ENCODE measurements at places on chromosomes 5 and 9.

DNA sequence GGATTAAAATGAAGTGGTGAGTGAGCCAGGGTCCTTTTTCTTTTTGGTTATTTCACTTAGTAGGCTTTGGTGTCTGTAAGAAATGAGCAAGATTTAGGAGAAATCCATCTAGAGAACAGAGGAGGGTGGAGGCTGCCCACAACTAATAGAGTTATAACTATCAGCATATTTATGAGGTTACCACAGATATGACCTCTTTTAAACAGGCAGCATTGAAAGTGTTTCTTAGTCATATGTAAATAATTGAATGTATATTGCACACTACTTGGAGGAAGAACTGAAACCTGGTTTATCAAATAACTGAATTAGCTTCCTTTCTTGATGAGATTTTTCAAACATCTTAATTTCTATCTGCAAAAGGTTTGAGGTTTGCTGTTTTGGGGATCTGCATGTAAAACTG, 483.1 kb upstream of the PIK3R1 start:
- DNase-seq = no peak

DNA sequence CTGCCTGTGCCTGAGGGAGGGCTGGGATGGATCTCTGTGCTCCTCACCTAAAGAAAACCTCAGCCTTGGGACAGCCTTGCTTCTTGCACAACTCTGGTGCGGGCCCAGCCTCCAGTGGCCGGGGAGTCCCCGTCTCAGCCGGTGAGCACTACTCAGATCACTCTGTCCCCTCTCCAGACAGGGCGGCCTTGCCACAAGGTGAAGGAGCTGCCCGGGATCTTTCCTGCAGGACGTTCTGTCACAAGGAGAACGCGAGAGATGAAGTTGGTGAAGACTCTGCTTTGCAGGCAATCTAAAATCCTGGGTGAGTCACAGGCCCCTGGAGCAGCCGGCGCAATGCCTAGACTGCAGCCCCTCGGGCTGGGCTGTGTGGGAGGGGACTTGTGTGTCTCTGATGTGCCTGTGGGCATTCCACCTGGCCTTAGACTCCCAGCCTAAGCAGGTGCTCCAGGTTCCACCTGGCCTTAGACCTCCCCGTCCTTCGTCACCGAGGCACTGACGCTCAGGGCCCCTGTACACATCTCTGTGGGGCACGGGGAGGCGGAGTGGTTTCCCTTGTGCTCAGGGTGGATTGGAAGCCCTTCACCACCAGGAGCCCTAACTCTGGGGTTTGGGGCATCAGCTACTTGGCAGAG, 15.2 kb upstream of the IRX4 start:
- no peak for DNase-seq

GRCh38 chr9:121962421-121962820, 130.7 kb downstream of the TTLL11 start:
- no peak for DNase-seq

DNA sequence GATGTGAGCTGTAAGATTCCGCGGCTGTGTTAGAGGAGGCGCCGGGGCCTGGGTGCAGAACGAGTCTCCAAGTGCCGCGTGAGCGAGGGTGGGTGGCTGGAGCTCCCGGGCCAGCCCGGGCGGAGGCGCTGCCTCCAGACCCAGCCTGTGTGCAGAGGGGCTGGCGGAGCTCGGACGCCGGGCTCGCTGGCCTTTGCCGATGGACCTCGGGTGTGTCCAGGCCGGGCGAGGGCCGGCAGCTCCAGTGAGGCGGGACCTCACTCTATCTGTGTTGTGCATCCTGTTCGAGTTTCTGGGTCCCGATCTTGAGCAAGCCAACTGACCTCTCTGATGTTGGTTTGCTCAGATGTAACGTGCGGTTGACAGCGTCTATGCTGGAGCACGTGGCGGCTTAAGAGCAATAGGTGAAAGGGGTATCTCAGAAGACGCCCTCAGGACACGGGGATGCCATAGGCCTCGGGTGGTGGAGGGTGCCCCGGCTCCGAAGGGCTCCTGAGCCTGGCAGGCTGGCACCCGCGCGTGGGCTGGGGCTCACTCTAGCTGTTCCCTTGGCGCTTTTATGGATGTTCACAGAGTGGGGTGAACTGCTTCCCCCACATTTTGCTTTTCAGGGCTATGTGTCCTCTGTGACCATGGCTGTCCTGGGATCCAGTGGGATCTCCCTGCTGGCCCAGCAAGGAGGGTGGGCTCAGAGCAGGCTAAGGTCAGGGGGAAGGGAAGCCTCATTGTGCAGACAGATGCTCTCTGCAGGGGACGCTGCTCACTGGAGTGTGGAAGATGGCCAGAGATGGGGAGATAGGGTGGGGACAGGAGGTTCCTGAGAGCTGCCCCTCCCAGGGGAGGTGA, 69.8 kb downstream of the MRPL36 start:
- DNase-seq = peak; percentile 3

- no peak for DNase-seq
Observed at GRCh38 chr5:119343052-119343451, 12.8 kb upstream of the TNFAIP8 start.

DNA sequence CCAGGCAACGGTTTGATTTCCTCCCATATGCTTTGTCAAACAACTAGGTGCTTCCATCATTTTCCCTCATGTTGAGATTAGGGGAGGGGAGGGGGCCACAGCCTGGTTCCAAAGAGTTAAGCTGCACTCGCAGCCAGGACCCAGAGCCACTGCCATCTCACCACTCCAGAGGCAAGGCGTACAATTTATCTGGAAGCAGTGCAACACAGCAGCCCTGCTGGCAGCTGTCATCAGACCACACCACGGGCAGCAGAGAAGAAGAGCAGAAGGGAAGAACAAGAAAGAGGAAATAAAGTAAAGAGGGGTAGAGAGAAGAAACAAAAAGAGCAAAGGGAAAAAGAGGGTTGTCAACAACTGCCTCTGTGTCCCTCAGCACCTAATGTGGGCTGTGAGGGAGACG, 38.9 kb downstream of the MED27 start:
- DNase-seq = no peak

- no peak for DNase-seq
Observed at GRCh38 chr9:751137-752051, 90.1 kb upstream of the DMRT1 start.

DNA sequence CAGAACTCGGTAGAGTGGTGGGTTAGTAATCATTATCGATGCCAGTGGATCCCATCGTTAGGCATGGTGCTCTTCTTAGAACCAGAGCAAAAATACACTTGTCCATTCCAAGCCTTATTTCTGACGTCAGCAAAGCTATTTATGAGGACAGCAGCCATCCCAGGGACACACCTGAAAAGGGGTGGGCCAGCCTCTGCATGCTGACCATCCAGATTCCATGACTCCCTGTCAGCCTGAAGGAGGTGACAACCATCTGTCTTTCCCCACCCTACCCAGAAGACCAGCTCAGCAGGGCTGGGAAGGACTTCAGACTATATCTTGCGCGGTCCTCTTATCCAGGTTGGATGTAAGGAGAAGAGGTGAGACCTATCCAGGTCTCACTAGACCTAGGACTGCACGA, 5.7 kb upstream of the NIPAL4 start:
- DNase-seq = no peak

- DNase-seq = no peak
Observed at GRCh38 chr5:156850206-156850751, at the start of gene PPP1R2B. PPP1R2B (plus strand) TSS chr5:156850295; CDS start chr5:156850563, 268 bp downstream.

GRCh38 chr9:84939774-84940173, 270.2 kb downstream of the NTRK2 start:
- DNase-seq = no peak

DNA sequence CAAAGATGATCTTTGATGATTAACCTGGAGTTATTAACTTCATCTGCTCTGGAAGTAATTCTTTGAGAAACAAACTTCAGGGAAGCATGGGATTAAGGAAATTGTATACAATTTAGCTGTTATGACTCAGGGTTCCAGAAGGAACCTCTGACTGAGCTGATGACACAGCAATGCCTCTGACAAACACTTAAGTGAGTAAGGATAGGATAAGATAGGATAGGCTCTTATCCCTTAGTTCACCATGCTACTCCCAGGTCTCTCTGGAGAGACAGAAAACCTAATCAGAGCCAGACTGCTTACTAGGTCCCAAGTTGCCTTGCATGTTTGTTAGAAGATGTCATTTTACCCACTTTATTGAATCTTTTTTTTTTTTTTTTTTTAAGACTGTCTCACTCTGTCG, 12.6 kb upstream of the TMEM38B start:
- no peak for DNase-seq

GRCh38 chr5:66704790-66705425, 108.7 kb downstream of the MAST4 start:
- DNase-seq = no peak

DNA sequence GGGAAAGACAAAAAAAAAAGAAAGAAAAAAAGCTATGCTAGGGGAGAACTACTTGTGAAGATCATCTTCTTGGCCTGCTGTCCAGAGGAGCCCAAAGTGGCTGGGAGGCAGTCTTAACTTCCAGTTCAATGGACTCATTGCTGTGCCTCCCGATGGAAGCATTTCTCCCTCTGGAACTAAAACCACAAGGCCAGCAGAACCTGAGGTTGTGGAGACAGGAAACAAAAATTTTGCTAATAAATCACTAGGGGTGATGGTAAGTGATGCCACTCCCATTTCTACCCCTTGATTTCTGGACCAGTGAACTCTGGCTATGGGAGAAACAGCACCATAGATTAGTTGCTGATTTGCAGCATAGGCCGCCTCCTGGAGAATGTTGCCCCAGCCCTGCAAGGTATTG, 123.4 kb upstream of the NFIL3 start:
- DNase-seq = no peak

DNA sequence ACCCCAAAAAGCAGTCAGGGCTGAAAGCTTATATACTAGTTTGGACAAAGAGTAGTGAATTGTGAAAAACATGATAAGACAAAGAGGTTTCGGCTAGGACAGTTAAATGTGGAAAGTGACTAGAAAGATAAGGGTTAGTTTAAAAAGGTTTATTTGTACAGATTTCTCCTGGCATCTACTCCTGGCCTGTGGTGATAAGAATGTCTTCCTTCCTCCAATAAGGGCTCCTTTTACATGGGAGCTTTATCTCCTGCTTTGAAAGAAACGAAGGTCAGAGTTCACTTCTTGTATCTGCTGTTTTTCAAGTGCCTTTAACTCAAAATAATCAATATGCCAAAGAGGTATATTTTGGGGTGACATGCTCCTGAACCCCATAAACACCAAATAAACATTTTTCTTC, 776.1 kb upstream of the COX7C start:
- DNase-seq = no peak

GRCh38 chr5:90020575-90021538, 388.7 kb downstream of the CETN3 start:
- DNase-seq = no peak

DNA sequence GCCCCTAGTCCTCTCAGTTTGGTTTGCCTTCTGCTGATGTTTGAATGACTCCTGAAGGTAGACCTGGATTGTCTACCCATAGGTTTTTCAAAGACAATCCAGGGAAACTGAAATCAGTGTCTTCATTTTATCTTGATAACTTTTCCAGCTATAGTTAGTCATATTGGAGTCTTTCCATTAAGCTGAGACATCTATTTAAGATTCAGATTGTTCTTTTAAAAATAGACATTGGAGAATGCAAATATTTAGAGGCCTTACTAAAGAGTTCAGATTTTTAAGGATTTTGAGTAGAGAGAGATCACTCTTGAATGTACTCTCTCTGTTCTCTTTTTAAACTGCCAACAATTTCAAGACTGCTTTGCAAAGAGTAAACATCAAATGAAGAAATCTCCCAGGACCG, 69.1 kb downstream of the GDNF start:
- DNase-seq = no peak

DNA sequence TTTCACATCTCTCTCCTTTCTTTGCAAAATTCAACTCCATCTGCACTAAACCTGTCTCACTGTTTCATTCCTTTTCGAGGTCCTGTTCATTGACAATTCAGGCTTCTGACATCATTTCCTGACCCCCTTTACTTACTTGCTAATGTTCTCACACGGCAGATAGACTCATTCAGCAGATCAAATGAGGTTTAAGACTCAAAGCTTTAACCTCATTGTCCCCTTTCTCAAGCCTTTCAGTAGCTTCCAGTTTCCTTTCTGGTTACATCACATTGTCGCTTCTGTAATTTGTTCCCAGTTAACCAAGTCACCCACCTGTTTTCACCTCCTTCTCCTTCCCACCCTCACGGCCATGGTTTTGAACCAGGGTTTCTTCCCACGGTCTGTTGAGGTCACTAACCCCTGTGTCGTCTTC, 143.4 kb upstream of the OTULINL start:
- DNase-seq = no peak

GRCh38 chr9:77954013-77954665, 77.5 kb downstream of the GNAQ start:
- no peak for DNase-seq

DNA sequence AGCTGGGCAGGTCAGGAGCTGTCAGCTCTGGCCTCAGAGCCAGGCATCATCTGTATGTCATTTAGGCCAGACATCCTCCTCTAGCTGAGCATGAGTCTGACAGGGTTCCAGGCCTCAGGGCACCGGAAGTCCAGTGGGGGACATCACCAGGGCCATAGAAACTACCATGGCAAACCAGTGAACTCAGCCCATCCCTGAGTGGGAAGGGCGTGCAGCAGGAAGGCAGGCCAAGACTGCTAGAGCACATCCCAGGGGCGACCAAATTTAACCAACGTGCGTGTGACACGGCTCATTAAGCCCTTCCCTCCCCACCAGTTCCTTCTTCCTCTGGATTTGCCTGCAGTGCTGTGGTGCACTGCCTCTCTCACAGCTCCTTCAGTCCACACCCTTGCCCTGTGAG, 75.9 kb downstream of the COL27A1 start:
- no peak for DNase-seq

DNA sequence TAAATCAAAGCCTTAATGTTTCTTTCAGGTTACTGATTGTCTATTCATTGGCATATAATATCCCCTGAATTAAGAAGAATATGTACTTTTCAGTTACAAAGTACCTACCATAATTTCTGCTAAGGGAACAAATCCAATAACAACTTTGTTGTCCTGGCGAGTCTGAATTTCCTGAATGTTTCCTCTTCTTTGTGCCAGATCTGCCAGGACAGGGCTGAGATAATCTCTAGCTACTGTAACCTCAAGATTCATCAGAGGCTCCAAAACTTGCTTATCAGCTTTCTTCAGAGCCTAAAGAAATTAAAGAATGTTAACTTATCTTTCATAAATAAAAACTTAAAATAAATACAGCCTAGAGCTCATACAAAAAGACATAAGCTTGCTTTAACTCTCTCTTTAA, 37.2 kb downstream of the HEXB start:
- no peak for DNase-seq

DNA sequence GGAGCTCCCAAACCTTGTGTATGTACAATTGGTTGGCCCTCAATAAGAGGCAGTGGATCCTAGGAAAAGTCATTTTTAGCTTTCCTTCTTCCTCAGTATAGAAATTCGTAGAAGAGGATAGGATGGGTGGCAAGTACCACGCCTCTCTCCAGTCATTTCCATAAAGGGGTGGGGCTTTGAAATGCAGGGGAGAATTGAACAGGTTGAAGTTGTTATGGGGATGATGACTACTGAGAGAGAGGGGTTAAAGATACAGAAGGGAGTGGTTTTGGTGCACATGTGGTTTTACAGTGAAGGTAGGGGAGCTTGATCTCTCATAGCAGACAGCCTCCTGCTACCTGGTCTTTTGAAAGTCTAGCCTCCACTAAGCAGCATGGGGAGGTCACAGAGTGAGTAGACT, 54.4 kb upstream of the FAM120AOS start:
- DNase-seq = no peak

Measured in activated naive CD4-positive, alpha-beta T cell treated with anti-CD3 and anti-CD28 coated beads, Interleukin-2, amount 10 ng/mL, durations not matched to agents 7 days and 5 days (primary cell).